ENCODE measurements at places on chromosomes 6 and 20. TPM values are rescaled to one million over a fixed set of nuclear protein-coding genes. Genes with fewer than 3 reads are reported as not detected.

DNA sequence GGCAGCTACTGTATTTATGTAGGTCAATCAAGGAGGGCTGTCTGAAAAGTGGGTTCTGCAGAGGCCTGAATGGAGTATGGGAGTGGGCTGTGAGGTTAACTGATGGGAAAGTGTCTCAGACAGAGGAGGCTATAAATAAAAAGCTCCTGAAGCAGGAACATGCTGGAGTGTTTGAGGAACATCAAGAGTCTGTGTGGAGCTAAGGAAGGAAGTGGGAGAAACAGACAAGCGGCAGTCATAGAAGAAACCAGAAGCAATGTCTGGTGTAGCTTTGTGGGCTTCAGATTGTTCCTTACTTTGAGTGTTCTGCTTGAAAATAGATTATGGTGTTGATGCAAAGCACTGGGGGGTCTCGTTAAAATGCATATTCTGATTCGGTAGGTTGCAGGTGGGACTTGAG lies 101.5 kb upstream of the OGFRL1 start:
- no peak overlapping the region for H3K27ac ChIP-seq
- no peaks in the 10 kb centered on the region for H3K36me3 ChIP-seq
- DNase-seq: no peak
- H3K4me1 ChIP-seq: no peaks in the 10 kb centered on the region
- H3K27me3 ChIP-seq: no peaks in the 10 kb centered on the region
- H3K4me3 ChIP-seq: no peak overlapping the region

DNA sequence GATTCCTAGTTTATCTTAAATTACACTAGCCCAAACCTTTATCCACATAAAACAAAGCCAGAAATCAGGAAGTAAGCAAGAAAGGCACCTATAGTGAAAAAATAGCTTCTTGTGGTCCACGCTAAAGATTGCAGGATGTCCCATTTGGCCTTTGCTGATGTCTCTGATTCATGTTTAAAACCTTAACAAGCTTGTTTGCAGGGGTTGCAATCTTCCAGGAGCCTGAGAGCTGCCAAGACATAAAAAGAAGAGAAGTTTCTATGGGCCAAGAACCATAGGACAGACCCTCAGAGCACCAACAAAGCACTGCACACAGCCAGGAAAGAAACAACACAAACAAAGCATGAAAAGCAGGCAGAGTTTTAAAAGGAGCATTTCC lies 49.4 kb downstream of the ADAT2 start:
- peaks cover 26% of the 10 kb centered on the region for H3K4me1 ChIP-seq
- no peak overlapping the region for H3K27ac ChIP-seq
- H3K27me3 ChIP-seq: no peaks in the 10 kb centered on the region
- DNase-seq: no peak
- H3K36me3 ChIP-seq: no peaks in the 10 kb centered on the region

DNA sequence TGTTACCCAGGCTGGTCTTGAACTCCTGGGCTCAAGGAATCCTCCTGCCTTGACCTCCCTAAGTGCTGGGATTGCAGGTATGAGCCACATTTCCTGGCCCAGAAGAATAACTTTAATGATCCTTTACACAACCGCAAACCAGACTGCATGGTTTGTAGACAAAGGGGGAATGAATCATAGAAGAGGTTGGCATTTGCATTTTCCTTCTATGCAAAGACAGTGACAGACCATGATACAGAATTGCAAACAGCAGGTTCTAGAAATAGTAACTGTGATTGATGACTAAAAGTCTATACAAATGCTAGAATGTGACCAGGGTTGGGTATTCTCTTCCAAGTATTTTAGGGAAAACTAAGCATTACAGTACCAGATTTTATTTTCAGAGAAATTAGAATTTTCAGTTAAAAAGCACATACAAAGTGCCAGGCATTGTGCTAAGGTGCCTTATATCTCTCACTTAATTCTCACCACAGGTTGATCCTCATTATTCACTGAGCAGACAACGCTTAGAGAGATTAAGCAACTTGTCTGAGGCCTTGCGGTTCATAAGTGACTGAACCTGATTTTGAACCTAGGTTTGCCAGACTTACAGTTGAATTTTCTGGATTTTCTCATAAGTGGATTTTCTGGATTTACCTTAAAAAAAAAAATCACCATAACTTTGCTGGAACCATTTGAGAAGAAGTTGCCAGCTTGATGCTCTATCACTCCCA lies 146.6 kb downstream of the ZFAND3 start:
- peaks cover 4% of the 10 kb centered on the region for H3K4me1 ChIP-seq
- H3K27me3 ChIP-seq: no peaks in the 10 kb centered on the region
- H3K4me3 ChIP-seq: no peak overlapping the region
- H3K36me3 ChIP-seq: no peaks in the 10 kb centered on the region
- no peak overlapping the region for H3K27ac ChIP-seq

- no peak overlapping the region for H3K27ac ChIP-seq
- H3K27me3 ChIP-seq: peaks cover 5% of the 10 kb centered on the region
- H3K4me1 ChIP-seq: peaks cover 11% of the 10 kb centered on the region
- H3K4me3 ChIP-seq: no peak overlapping the region
- H3K36me3 ChIP-seq: no peaks in the 10 kb centered on the region
- DNase-seq: no peak
These were observed 136.4 kb downstream of the OR2B2 start for GRCh38 chr6:27775796-27776184.

GRCh38 chr20:41309817-41310216 lies 7.7 kb downstream of the ZHX3 start:
- no peaks in the 10 kb centered on the region for H3K4me1 ChIP-seq
- H3K27ac ChIP-seq: no peak overlapping the region
- DNase-seq: no peak
- H3K27me3 ChIP-seq: no peaks in the 10 kb centered on the region
- no peaks in the 10 kb centered on the region for H3K36me3 ChIP-seq

DNA sequence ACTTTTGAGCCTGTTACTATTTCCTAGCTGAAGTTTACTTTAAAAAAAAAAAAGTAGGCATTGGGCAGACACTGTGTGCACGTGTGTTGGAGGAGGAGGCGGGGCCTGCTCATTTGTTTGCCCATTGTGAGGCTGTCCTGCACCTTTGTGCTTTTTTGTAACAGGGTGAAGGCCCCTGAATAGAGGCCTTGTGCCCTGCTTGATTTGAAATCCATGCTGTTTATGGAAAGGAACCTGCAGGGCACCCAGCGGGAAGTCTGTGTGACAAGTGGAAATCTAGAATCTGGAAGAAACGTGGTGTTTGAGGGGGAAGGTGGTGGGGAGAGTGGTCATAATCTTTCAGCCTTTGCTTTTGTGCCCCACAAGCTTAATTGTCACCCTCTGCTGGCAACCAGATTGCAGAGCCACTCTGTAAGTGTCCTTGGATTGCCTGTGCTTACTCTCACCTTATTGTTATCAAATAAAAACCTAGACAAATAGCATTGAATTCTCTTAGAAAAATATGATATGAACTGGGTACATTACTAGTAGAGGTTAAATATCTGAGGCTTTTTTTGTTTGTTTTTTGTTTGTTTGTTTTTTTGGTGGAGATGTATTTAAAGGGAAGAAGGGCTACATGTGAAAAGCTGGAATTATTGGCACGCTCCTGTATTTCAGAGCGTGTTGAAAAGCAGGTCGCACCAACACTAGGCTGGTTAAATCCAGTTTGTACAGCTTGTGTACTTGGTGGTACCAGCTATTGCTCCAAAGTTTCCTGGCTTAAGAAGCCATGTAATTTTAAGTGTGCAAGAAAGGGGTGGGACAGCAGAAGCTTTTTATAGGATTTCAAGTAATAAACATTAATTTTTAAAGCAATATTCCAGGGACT lies 156.3 kb downstream of the ARID1B start:
- no peak overlapping the region for H3K27ac ChIP-seq
- DNase-seq: no peak
- H3K36me3 ChIP-seq: no peaks in the 10 kb centered on the region
- H3K4me1 ChIP-seq: peaks cover 14% of the 10 kb centered on the region

DNA sequence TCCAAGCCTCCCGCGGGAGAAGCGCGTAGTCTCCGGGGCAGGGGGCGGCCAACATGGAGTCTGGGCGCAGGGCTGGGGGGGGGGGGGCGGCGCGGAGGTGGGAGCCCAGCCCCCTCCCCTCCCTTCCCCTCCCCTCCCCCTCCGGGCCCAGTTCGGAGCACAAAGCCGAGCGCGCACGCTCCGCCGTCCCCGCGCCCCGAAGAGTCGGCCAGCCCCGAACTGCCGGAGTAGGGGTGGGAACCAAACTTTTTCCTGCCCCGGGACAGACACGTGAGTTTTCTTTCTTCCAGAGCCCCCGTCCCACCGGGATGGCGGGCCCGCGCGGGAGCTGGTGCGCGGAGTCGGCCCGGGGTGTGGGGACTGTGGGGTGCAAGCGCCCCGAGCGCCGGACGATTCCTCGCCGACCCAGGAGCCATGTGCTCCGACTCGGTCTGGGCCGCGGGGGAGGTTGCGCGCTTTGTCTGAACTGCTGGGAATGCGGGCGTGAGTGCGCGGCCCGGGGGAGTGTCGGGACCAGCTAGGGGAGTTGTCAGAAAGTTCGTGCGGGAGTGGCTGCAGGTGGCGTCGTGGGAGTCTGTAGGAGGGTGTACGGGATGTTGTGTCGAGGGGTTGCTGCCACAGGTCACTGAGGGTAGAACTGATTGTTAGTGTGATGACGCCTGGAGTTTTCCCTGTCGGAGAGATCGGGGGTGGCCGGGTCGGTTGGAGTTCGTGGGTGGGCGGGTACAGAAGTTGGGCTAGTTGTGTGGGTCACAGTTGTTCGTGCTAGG lies 1.2 kb downstream of the TGIF2 start:
- peaks cover 40% of the 10 kb centered on the region for H3K4me1 ChIP-seq
- H3K36me3 ChIP-seq: peaks cover 13% of the 10 kb centered on the region
- H3K27ac ChIP-seq: peak overlapping the region; percentile 100
- H3K4me3 ChIP-seq: peak overlapping the region; percentile 73
- no peaks in the 10 kb centered on the region for H3K27me3 ChIP-seq
- peak; percentile 54 for DNase-seq

GRCh38 chr6:130933712-130934200 lies 106.5 kb downstream of the SMLR1 start:
- H3K36me3 ChIP-seq: no peaks in the 10 kb centered on the region
- no peak for DNase-seq
- H3K27me3 ChIP-seq: no peaks in the 10 kb centered on the region
- H3K4me3 ChIP-seq: no peak overlapping the region

- no peak overlapping the region for H3K27ac ChIP-seq
- peaks cover 10% of the 10 kb centered on the region for H3K4me1 ChIP-seq
- no peak overlapping the region for H3K4me3 ChIP-seq
- H3K36me3 ChIP-seq: no peaks in the 10 kb centered on the region
These were observed 121.9 kb downstream of the MTHFD1L start for GRCh38 chr6:150987371-150987828.

DNA sequence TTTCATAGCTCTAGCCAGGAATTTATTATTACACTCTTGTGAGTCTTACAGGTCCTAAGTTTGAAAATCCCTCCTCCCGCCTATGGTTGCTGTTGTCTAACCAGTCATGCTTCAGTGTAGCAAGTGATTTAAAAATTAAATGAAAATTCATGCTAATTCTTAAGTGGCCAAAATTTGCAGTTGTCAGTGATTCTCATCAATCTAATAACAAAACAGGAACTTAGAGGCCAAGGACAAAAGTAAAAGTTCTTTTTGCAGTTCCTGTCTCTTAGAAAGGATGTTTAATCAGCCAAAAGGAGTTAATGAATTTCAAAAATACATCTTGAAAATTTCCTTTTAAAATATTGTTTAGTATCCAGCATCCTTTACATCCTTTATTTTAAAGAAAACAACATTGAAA lies 36.3 kb downstream of the VTA1 start:
- DNase-seq: no peak
- H3K4me1 ChIP-seq: no peaks in the 10 kb centered on the region
- H3K36me3 ChIP-seq: peaks cover 4% of the 10 kb centered on the region
- H3K27me3 ChIP-seq: no peaks in the 10 kb centered on the region

DNA sequence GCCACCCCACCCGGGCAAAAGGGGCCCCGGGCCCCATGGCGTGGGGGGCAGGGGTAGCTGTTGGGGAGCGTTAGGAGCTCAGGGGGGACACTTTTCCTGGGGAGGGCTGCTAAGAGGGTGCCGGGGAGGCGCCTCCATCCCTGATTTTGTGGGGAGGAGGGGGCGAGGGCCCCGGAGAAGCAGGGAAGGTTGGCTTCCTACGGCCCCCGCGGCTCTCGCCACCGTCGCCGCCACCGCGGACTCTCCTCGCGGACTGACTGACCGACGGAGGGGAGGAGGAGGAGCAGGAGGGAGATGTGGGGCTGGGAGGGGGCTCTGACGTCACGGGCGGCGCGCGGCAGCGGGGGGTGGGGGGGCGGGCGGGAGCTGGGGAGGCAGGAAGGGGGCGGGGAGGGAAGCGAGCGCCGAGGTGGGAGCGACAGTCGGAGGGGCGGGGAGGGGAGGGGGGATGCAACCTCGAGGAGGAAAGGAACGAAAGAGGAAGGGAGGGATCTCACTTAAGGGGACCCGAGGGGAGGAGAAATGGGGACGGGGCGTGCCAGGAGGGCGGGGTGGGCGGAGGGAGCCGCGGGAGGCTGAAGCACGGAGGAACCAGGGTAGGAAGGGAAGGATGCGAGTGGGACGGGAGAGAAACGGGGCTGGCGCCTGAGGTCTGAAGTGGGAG lies 5.1 kb downstream of the GABBR1 start:
- H3K27ac ChIP-seq: peak overlapping the region; percentile 45
- no peaks in the 10 kb centered on the region for H3K36me3 ChIP-seq
- peaks cover 37% of the 10 kb centered on the region for H3K4me1 ChIP-seq
- no peaks in the 10 kb centered on the region for H3K27me3 ChIP-seq
- peak; percentile 50 for DNase-seq
- peak overlapping the region; percentile 65 for H3K4me3 ChIP-seq

DNA sequence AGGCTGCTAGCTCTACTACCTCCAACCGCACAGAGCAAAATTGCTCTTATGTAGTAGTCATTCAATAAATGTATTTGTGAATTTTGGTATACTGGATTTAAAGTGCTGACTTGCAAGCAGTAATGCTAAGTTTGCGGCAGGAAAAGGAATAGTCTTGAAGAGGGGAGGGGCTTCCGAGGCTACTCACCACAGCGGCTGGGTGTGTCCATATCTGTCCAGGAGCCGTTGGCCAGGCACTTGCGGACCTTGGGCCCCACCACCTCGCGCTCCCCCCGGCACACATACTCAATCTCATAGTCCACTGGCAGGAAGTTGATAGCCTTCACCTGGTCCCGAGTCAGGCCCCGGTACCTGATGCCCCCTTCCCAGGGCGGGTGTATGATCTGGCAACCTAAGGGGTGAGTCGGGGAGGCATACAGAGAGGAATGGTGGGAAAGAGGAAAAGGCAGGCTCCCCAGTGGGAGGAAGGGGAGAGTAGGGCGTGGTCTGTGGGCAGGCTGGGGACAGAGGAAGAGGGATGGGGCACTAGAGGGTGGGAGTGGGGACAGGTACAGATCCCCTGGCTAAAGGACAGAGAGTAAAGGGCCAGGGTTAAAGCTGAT lies 1.7 kb downstream of the GABBR1 start:
- no peaks in the 10 kb centered on the region for H3K36me3 ChIP-seq
- peaks cover 50% of the 10 kb centered on the region for H3K4me1 ChIP-seq
- no peak overlapping the region for H3K27ac ChIP-seq
- H3K27me3 ChIP-seq: no peaks in the 10 kb centered on the region

- no peak overlapping the region for H3K4me3 ChIP-seq
- H3K36me3 ChIP-seq: no peaks in the 10 kb centered on the region
These were observed 102.7 kb downstream of the KCNQ5 start for GRCh38 chr6:72724545-72724944.

The BMP7 gene
- polyA plus RNA-seq: not detected

The SLC17A3 gene
- not detected for polyA plus RNA-seq

The FOXA2 gene
- not detected for polyA plus RNA-seq

The SLC12A5 gene
- not detected for polyA plus RNA-seq

The PIGT gene
- 85.6 TPM for polyA plus RNA-seq

Measured in CD4-positive, alpha-beta memory T cell (primary cell).